WTC11 (cell line): ENCODE measurements at places on chromosomes 7 and 10.

GRCh38 chr10:71770789-71771188 is 2.5 kb downstream of the VSIR start:
- DNase-seq = no peak

DNA sequence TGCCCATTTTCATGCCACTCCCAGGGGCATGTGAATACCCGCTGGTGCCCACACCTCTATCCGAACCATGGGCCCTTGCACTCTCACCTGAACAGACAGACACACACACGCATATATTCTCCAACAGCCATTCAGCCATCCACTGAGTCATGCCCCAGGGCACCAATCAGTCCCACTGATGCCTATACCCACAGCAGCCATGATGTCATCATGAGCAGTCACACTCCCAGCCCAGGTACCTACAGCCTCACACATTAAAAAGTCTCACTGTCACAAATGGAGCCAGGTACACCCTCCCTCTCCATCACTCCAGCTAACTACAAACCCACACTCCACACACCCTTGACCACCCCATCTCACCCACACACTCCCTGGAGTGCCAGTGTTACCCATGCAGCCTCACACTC is 12.2 kb downstream of the VSIR start:
- no peak for DNase-seq

DNA sequence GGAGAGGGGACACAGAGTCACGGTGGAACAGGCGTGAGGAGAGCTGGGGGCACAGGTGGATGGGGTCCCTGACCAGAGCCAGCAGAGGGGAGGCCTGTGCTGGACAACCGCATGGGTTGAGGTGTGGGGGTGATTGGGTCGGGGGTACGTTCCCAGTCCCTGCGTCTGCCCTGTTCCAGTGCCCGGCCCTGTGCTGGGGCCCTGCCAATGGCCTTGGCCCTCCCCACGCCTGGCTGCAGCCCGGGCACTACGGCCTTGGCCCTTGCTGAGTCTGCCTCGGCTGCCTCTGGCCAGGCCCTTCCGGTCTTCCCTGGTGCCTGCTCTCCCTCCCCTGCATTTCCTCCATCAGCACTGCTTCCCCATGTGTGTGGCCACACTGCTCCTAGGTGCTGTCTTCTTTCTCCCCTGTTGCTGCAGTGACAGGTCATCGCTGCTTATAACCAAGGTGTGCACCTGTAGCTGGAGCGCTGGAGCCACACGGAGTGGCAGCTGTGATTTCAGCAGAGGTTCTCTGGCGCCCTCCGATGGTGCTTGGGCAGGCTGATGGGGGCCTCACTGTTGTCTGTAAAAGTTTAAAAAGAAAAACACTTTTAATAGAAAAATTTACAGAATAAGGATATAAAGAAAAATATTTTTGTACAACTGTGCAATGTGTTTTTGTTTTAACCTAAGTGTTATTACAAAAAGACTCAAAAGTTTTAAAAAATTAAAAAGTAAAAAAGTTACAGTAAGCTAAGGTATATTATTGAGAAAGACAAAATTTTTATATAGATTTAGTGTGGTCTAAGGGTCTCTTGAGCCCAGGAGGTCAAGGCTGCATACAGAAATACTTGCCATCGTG is 45.2 kb upstream of the BHLHA15 start:
- DNase-seq = peak; percentile 80

DNA sequence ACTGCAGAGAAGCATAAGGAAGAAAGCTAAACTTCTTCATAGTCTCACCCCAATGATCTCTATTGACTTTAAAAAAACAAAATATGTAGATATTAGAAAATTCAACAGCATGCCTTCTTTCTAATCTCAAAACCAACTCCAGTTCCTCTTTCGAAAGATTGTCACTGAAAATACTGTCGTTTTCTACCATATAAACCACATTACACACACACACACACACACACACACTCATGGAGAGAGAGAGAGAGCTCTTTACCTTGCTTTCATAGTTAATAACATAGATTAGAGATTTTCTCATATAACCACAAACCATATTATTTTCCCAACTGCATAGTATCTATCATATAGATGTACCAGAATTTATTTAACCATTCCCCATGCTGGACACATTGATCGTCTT is 296.2 kb upstream of the MGMT start:
- no peak for DNase-seq

- DNase-seq = no peak
Measured at GRCh38 chr7:12861070-12861469, 173.6 kb downstream of the ARL4A start.

- DNase-seq = peak; percentile 18
Measured at GRCh38 chr10:116080553-116080952, 192.5 kb downstream of the GFRA1 start.

- DNase-seq = no peak
Measured at GRCh38 chr7:124752310-124752709, 13.3 kb downstream of the GPR37 start.

- DNase-seq = no peak
Measured at GRCh38 chr10:93488956-93489528, 6.9 kb upstream of the MYOF start.

GRCh38 chr7:30925117-30925516 is 13.5 kb downstream of the AQP1 start:
- DNase-seq = no peak

DNA sequence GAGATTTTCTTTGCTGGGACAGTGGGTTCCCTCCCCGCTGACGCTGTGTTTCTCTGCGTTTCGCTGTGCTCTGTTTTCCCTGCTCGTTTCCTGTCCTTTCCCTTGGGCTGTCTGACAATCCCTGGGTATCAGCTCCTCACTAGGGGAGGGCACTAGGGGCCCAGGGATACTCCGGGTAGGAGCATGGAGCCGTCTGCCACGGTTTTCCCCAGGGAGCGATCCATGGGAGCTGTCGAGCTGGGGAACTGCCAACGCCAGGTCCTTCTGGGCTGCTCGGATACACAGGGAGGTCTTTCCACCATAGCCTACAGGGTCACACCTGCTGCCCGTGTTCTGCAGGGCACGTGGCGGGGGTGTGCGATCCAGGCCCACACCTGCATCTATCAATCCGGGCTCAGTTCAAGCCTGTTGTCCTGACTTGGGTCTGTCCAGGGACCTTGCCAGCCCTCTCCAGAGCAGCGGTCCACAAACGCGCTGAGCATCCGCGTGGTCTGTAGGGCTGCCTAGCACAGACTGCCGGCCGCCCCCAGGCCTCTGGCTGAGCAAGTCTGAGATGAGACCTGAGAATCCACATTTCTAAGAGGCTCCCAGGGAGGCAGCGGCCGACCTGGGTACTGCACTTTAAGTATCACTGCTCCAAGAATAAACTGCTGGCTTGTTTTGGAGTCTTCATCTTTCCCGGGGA is 263.1 kb downstream of the ELFN1 start:
- no peak for DNase-seq

- DNase-seq = peak; percentile 17
Measured at GRCh38 chr7:150373049-150373801, 4.6 kb downstream of the REPIN1 start.

- DNase-seq = no peak
Measured at GRCh38 chr10:20059084-20059835, 243.0 kb downstream of the PLXDC2 start.

DNA sequence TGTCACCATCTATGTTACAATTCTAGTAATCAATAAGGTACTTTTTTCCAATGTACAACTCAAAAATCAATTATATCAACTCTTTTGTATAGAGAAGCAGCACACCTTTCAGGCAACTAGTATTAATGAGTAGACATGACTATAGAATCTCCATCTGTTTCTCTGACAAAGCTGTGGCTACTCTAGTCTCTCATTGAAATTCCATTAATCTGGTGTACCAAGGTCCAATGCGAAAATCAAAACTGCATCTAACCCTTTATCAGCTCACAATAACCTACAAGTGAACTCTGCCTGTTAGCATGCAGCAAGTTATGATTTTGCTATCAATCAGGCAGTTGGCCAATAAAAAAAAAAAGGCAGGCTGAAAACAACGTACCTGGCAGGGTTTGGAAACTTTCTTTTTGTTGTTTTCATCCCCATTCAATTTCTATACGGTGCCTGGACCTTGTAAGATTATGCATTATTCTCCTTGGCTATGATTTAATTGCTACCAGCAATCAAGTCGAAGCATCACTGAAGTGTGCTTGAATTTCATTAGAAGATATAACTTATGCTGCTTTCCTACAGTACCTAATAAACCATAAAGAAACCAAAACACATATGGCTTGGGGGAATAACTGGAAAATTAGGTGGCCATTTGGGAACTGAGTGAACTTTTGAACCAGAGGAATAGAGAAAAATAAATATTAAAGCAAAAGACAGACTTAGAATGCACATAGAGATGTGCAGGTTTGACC is 23.2 kb downstream of the SKAP2 start:
- no peak for DNase-seq

DNA sequence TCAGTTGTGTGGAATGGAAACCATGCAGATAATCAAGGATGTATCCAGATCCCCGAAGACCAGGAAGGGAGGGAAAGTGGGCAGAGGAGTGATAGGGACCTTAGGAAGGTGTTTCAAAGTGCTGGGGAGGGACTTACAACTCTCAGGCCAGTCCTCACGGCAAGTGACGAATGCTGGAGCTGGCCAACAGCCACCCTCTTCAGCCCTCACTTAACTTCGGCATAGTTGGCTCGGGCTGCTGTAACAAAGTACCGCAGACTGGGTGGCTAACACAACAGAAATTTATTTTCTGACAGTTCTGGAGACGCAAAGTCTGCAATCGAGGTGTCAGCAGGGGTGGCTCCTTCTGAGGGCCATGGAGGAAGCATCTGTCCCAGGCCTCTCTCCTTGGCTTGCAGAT is 265.9 kb upstream of the YAE1 start:
- DNase-seq = no peak

GRCh38 chr7:82224529-82224928 is 219.0 kb downstream of the CACNA2D1 start:
- DNase-seq = no peak

DNA sequence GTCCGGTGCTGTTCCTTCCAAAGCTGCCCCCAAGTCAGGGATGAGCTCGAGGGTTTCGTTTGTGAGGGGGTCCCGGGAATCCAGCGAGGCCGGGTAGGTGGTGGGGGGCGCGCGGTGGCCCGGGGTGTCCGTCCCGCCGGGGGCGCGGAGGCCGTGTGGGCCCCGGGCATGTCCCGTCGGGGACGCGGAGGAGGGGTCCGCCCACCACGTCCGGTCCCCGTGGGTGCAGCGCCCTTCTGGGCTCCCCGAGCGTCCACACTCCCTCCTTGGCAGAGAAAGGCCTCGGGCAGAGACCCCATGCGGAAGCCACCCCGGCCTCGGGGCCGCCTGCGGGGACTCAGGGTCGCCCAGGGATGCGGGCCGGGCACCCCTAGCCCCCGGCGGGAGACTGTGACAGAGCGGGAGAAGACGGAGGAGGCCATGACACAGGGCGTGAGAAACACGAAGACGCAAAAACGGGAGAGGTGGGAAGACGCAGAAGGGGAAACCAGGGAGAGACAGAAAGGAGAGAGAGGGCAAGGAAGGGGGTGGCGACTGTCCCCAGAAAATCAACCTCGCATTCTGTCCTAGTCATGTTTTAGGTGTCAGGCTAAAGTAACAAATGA is 640 bp upstream of the ZNF425 start:
- no peak for DNase-seq

DNA sequence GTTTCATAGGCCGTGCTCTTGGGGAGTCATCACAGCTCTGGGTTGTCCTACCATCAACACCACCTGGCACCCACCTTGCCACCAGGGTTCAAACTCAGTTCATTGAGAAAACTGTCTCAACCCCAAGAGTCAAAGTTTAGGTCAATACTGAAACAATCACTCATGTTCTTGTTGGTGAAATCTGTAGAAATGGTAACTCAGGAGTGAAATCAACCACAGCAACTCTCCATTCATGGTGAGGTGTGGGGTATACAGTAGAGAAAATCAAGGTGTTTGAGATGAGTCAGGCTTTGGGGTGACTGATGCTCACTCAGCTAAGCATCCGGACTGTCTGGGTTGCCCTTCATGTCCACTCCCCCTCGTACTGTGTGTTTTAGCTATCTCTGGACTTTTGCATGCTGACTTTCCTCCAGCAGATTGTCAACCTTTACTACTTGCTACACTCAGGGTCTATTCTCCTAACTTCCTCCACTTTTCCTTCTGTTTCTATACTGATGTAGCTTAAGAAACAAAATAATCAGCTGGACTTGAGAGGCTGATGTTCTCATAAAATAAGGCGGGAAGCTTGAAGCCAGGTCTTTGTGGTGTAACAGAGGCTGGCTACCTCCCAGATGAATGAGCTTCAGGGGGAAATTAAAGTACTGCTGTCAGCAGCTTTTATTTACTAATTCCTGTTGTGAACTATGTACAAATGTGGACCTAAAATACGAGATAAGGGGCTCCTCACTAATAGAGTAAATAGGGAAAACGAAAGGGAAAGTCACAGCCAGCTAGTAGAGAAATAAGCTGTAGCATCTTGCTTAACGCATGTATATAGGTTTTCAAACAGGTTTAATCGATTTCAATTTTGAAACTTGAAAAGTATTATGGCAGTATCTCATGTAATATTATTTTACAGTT is 173.6 kb upstream of the AKR1E2 start:
- DNase-seq = no peak

DNA sequence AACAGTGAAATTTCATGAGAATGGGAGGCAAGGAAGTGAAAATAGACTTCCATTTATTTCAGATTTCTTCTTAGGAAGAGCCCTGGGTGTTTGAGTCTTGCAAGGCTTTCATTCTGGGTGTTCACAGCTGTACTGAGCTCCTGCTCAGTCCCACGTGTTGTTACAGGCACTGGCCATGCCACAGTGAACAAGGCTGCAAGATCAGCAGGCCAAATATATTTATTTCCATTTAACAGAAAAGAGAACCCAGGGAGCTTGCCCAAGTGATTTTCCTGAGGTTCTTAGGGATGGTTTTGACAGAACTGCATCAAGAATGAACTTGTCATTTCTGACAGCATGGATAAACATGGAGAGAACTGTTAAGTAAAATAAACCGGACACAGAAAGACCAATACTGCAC is 54.5 kb upstream of the CD36 start:
- no peak for DNase-seq
